ENCODE measurements at places on chromosomes 6 and 20.

DNA sequence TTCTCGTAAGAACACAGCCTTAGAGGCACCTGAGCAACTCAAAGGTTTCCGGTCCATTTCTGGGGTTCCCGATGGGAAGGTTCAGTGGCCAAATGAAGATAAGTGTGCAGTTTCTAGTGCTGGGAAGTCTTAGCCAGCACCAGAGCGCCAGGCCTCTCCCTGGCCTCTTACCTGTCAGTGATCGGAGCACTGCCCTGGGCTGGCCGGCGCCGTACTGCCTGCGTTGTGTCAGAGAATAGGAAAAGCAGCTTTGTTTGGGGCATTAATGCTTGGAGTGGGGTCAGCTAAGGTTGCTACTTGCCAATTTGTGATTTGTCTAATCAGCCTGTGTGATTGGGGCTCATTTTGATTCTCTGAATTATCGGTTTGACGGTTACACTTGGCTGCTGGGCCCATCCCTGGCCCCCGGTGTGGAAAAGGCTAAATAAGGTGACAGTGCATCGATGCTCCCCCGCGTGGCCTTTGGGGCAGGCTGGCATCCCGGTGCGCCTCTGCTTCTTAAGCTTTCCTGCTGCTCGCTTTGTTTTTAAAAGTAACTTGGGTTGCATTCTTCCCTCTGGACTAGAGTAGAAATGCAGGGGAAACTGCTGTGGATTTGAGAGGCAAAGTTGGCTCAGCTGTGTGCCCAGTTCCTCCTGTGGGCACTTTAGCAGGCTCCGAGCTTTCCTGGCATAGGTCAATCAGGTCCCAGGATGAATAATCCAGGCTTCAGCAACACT is 51.8 kb downstream of the TCP11 start:
- DNase-seq: no peak

- no peak for DNase-seq
Observed at GRCh38 chr20:57904314-57905105, 194.7 kb upstream of the PMEPA1 start.

DNA sequence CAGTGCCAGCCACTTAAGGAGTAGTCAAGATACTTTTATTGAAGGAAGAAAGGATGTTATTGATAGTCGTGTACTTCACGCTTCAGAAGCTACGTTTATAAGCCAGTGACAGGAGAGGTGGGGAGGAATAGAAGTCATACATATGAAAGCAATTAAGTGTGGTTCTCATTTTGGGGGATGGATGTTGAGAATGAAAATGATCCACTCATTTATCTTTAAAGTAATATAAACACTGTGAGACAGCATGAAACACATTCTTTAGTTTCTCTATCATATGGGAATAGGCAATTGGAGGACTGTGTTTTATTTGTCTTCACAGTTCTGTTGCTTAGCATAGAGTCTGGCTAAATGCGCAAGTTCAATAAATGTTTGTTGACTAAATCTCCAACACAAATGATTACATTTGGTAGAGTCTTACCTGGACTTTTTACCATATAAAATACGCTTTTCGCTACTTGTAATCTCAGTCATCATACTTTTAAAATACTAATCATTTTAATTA is 35.2 kb downstream of the AK9 start:
- DNase-seq: no peak

DNA sequence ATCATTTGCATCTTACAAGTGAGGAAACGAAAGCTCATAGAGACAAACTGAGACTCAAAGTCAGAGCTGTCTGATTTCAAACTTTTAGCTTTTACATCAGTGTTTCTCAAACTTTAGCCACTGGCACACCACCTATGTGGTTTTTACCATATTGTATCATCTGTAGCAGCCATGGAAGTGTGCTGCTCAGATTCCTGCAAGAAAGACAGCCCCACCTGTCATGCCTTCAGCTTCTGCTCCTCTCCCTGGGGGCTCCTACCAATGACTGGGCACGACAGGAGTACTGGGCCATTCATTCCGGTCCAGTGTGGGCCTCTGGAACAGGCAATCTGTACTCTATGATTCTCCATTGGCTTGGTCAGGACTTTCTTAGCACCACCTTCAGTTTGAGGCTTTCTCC is 87.0 kb downstream of the BCAS1 start:
- DNase-seq: no peak

- DNase-seq: no peak
Observed at GRCh38 chr20:9025643-9026042, 43.2 kb upstream of the PLCB4 start.

DNA sequence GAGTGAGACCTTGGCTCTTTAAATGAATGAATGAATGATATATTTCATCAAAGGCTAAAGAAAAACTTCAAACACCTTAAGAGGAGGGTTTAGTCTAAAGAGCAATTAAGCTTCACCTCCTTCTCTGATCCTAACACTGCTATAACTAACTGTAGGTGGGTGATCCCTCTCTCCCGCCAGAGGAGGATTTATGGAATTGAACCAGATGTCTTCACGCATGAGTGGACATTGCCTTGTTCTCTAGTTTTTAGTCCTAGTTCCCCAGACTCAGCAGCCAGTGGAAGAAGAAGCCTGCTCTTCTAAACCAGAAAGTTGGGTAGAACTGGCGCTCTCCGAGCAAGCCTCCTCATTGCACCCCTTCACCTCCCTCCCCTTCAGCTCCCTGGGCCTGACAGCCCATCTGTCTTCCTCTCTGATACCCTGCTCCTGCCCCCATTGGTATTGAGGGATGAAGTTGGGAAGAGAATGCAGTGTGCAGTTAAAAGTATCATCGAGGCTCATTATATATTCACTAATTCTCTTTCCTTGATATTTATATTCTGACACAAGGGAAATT is 142.7 kb downstream of the ARID1B start:
- DNase-seq: no peak

DNA sequence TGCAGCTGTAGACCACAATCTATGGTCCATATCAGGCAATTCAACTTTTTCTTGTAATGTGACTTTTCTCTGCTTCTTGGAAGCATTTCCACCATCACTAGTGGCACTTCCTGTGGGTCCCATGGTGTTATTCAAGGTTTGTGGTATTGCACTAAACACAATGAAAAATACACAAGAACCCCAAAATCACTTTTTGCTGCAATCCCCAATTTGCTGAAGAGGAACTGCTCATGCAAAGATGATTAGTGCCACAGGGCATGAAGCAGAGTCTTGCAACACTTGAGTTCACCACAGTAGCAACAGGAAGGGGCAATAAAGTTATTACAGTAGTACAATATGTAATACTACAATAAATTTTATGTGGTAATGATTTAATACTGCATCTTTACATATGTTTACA is 16.8 kb upstream of the TAAR1 start:
- no peak for DNase-seq

DNA sequence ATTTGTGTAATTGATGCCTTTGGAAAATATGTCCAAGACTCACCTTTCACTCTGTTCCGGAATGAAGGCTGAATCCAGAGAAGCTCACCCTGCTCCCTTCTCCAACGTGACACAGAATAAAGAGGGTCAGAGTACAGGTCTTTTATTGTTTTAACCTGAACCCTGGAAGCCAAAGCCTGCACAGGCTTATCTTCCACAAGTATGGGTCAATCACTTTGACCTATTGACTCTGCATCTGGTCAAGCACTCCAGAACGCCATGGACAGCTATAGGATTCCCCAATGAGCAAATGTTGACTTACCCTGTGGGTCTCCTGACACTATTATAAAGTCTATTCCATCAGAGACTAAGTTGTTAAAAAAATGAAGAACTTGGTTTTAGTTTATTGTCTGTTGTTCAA is 158.4 kb upstream of the MYLIP start:
- no peak for DNase-seq

DNA sequence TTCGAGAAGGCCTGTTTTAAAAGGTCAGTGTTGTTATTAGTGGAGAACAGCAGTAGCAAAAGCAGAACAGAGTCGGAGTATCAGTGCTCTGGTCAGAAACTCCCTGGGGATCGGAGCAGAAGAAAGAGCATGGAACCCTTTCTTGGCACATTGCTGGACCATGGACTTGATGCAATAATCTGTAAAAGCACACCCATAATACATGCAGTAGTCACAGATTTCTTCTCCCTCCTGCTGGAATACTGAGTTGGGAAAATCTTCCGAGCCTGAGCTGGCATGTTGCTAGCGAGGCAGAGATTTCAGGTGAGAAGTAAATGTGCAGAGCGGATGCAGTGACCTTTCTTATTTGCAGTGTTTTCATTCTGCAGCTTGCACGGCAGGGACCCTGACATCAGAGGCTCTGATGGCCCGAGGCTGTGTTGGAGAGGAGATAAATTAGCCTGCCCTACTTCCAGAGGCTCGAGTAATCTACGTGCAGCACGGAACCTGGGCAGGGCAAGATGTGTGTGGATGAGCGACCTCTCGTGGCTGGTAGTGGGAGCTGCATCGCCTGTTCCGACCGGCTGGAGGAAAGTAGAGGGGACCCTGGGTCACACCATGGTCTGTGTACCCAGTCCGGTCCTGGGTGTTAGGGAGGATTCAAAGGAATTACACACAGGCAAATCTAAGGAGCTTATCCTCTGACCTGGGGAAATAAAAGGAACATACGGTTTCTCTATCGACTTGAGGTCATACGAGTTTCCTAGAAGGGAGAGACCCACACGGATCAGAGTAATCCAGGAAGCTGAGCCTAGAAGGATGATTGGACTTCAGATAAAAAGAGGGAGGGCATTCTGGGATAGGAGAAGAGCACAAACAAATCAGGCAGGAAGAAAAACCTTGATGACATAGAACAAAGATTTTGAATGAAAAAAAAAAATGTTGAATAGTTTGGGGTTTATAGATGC is 137.0 kb upstream of the STMND1 start:
- peak; percentile 32 for DNase-seq

- DNase-seq: no peak
Observed at GRCh38 chr6:35474131-35474941, 6.1 kb downstream of the RPL10A start.

DNA sequence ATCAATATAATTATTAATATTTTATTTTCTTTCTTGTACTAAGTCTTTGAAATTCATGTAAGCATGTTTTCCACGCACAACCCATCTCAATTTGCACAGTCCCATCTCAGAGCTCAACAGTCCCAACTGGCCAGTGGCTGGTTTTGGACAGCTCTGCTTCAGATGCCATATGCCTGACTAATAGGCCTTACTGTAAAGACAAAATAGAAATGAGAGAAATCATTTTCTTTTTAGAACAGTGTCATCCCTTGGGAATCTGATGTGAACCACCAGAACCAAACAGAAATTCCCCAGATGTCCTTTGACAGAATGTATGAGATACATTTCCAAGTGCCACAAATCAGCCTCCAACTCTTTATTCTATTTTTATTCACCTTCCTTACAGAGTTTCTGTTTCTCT is 338.9 kb downstream of the ESR1 start:
- DNase-seq: no peak

GRCh38 chr6:41531591-41532582 is 14.3 kb upstream of the FOXP4 start:
- peak; percentile 26 for DNase-seq

DNA sequence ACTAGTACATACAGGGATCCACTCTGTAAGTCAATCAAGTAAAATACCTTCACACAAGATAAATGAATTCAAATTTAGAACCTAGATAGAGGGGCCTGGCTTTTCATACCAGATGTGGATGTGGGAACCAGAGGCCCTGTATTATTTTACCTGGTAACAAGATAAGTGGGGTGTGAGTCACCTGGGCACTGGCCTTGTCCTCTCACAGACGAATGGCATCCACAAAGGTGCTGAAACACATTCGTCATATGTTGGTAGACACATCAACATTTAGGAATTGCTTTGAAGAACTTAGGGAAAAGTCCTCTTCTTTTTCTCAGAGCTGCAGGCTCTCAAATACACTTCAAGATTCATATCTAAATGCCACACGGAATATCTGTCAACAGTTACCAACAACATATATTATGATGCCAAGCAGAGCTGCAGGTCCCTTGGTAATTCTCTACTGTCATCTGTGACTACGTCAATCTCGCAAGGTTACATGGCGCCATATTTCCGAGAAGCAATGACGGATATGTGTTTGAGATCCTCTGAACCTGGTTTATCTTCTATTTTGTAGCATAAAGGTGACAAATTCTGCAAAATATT is 618.6 kb downstream of the EPM2A start:
- no peak for DNase-seq

GRCh38 chr20:32986331-32986966 is 17.8 kb downstream of the SUN5 start:
- DNase-seq: no peak

DNA sequence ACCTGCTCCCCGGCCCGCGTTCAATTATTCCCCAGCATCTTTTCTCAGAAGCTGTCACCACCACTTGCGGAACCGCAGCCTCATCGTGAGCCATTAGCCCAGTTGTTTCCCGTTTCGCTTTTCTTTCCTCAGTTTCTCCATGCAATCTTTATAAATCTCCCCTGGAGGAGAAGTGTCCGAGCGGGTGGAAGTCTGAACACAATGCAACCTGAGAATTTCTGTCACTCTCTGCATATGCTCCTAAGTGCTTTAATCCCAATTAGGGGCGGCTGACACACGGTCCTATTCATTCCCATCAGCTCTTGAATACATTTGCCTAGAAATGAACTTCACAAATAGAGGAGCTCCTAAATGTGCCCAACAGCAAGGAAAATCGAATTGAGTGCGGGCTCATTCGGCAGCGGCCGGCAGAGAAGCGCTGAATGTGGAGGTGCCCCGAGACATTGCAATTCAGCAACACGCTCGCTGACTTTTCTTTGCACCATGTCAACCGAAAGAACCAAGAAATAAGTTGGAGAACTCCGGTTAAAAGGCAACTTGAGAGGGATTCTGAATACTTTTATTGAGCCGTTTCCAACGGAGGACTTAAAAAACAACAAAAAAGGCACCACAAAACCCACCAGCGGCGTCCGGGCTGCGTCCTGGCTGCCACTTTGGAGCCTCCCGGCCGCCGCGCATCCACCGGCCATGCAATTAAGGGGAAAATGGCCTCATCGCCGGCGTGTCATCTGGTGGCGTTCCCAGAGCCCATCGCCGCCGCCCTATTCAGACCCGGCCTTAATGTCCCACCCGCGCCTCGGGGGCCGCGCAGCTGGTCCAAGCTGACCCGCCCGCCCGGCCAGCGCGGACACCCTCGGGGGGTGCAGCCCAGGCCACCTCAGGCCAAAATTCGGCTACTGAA is 3.9 kb upstream of the PRDM13 start:
- no peak for DNase-seq

GRCh38 chr6:133218852-133219251 is 22.3 kb upstream of the EYA4 start:
- DNase-seq: no peak

DNA sequence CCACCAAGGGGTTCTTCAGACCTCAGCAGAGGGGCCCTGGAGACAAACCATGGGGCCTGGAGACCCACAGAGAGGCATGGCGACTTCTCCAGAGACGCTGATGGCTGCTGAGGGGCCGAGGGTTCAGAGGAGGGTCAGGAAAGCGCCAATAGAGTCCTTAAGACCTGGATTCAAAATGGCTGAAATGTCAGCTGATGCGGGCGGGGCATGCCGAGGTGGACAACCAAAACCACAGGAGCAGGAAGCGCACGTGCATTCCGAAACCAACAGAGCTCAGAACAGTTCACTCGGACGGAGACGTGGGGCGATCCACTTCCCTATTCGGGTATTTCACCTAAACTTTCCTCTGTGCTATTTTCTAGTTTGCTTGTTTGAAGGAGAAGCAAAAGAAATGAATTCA is 99.9 kb upstream of the RIN2 start:
- no peak for DNase-seq
